ENCODE measurements at places on chromosomes 2 and 18.

GRCh38 chr2:60163691-60164090, 389.8 kb downstream of the BCL11A start:
- DNase-seq: no peak

GRCh38 chr2:40028792-40029488, 249.9 kb upstream of the THUMPD2 start:
- DNase-seq: no peak

DNA sequence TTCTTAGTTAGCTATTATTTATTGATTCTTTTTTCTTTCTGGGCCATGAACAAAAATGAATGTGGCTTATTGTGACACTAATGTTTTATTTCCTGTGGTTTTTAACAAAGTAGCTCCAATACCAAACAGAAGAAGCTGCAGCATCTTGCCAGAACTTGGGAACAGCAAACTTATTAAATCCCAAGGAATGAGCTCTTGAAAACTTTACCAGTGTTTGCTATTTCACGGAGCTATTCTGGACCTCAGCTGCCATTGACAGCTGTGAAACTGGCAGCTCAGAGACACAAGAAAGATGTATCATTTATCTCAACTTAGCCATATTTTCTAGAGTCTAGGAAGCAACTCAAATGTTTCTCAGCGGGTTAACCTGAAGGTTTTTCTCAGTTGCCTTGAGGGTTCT, 91.0 kb upstream of the NEUROD1 start:
- peak; percentile 82 for DNase-seq

- no peak for DNase-seq
These were observed 126.8 kb downstream of the SEPTIN10 start for GRCh38 chr2:109486711-109487535.

GRCh38 chr2:106307860-106308259, 113.8 kb upstream of the UXS1 start:
- no peak for DNase-seq

DNA sequence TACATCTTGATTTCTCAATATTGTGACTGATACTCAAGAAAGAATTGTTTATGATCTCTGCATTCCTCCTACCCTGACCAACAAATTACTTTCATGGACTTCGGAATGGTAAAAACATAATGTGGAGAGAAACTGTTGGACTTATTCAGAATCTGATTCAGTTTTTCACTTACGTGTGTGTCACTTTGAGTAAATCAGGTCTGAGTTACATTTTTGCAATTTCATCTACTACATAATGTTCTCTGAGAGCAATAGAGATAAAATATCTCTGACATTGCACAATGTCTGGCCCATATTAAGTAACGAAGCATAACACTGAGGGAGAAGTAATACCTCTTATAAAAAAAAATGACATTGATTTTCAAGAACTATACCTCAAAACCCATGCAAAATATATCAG, 1337.9 kb upstream of the CHAC2 start:
- DNase-seq: no peak

- peak; percentile 70 for DNase-seq
These were observed 125.3 kb downstream of the ANTXR1 start for GRCh38 chr2:69138247-69138772.

DNA sequence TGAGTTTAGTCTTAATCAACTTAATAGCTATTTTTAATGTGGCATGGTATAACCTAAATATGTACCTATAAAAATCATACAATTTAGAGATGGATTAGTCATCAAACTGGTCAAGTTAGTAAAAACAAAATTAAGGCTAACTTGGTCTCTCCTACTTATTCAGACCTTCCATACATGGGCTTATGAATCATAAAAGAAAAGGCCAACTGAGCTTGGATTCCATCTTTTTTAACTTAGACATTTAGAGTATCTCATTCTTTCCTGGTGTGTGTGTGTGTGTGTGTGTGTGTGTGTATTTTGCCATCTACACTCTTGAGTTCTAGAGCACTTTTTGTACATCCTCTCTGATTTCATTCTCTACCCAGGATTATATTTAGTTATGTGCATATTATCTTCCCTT, 637.5 kb downstream of the PLCL1 start:
- DNase-seq: no peak

- DNase-seq: no peak
These were observed 43.7 kb downstream of the ARL4C start for GRCh38 chr2:234453216-234453615.

- no peak for DNase-seq
These were observed 267.1 kb downstream of the EIPR1 start for GRCh38 chr2:3110555-3110954.

- peak; percentile 10 for DNase-seq
These were observed 1.1 kb downstream of the NIFK start for GRCh38 chr2:121735518-121736074.

GRCh38 chr2:142012797-142013196, 118.0 kb downstream of the LRP1B start:
- no peak for DNase-seq

DNA sequence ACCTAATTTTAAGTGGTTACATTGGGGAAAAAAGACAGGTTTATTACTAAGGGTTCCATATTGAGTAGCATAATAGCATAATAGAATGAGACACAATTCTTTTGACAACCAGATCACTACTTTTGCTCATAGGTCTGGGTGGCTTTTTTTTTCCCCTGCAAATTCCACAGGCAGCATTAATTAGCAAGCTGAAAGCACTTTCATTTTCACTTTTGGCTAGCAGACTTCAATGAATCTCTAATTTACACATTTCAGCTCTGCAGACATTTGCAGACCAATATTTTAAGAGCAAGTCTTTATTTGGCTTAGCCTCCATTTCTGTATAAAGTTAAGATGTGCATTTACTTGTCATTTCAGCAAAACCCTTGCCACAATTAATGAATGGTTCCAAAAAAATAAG, 185.5 kb downstream of the NOL4 start:
- DNase-seq: no peak

DNA sequence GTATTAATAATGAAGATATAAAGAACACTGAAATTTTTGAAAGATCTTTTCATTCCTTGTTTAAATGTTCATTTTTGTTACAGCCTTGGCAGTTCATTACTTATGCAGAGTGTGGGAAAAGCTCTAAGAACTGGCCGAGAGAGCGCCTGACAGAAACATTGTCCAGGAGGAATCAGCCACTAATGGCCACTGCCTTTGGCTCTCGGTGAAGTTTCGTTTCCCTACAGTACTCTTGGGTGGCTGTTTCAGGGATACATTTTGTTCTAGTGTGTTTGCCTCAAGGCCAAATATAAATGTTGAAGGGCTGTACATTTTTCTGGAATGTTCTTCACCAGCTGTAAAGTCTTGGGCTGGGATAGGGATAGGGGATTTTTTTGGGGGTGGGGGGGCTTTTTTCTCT, 10.7 kb downstream of the SPTBN1 start:
- no peak for DNase-seq

Data from LNCaP clone FGC (cell line).